ENCODE measurements at places on chromosomes 1 and 21.

DNA sequence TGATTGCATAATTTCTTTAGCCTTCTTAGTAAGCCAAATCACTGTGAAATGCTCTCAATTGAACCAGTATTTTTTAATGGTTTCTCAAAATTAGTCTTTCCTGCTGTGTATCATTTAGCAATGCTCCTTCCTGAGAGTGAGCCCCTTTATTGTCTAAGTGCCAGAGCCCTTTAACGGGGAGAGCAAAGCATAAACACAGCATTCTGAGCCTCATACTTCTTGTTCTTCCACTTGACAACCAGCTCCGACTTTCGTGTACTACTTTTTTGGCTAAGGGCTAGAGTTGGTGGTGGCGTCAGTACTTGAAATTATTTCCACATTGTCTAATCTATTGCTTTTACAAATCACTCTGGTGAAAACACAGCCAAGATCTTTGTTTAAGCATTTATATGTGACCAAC, 299.0 kb downstream of the TPR start:
- DNase-seq: no peak

DNA sequence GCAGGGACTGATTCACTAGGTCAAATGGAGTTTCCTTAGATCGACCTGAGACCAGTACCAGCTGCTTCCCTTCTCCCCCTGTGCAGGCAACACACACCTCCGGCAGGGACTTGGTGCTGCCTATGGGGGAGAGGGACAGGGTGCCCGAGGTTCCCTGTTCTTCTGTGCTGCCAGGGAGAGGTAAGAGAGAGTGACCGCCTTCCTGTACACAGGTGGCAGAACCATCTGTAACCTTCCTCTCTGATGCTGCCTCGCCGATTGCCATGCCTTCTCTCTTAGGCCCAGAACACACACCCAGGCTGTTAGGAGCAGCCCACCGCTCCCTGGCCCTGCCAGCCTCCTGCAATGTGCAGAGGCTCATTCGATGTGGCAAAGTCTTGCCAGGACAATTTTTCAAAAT, 9.3 kb downstream of the MYOC start:
- no peak for DNase-seq

GRCh38 chr1:228475812-228476211, 11.4 kb upstream of the RNF187 start:
- DNase-seq: no peak

GRCh38 chr1:59502009-59502691, 205.3 kb downstream of the FGGY start:
- no peak for DNase-seq

DNA sequence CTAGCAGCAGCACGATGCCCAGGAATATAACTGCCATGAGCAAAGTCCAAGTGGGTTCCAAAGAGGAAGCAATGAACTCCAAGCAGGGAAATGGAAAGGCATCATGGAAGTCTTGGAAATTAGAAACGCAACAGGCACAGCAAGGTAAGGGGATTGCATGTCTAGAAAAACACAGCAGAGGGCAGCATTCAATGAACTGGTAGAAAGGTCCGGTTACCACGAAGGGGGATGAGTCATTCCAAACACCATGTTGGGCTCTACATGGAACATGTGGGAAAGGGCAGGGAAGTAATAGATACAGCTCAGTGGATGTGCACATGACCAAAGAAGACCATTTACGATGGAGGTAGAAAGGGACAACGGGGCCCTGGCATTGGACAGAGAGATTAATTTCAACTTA, 36.4 kb downstream of the RXRG start:
- DNase-seq: no peak

- no peak for DNase-seq
Observed at GRCh38 chr1:242185731-242186130, 186.8 kb upstream of the MAP1LC3C start.

DNA sequence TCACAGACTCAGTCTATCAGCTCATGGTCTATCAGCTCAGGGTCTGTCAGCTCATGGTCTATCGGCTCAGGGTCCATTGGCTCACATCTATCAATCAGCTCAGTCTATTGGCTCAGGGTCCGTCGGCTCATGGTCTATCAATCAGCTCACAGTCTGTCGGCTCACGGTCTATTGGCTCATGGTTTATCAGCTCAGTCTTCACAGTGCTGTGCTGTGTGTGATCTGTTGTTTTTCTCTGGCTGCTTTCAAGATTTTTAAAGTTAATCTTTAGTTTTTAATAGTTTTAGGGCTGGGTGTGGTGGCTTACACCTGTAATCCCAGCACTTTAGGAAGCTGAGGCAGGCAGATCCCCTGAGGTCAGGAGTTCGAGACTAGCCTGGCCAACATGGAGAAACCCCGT, 14.4 kb downstream of the C1orf159 start:
- no peak for DNase-seq

- DNase-seq: no peak
Observed at GRCh38 chr1:39540504-39541031, 36.0 kb downstream of the PABPC4 start.

GRCh38 chr1:33601751-33602150, 129.3 kb downstream of the ZSCAN20 start:
- DNase-seq: no peak

DNA sequence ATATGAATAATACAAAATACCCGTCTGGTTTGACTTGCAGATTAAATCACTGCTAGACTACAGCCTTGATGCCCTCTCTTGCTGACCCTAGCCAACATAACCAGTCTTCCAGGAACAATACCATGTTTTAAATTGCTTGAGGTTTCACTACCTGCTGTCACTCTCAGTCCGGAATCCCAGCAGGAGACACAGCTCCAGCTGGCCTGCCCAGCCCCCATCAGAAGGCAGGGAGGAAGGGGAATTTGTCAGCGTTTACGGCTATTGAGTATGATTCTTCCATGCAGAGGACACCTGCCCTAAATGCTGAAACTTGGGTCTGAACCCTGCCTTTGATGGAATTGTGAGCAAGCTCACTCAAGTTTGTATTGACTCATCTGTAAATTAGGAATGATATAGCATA, 33.0 kb downstream of the ZNF496 start:
- no peak for DNase-seq

GRCh38 chr1:192539297-192540092, 36.1 kb upstream of the RGS1 start:
- no peak for DNase-seq

DNA sequence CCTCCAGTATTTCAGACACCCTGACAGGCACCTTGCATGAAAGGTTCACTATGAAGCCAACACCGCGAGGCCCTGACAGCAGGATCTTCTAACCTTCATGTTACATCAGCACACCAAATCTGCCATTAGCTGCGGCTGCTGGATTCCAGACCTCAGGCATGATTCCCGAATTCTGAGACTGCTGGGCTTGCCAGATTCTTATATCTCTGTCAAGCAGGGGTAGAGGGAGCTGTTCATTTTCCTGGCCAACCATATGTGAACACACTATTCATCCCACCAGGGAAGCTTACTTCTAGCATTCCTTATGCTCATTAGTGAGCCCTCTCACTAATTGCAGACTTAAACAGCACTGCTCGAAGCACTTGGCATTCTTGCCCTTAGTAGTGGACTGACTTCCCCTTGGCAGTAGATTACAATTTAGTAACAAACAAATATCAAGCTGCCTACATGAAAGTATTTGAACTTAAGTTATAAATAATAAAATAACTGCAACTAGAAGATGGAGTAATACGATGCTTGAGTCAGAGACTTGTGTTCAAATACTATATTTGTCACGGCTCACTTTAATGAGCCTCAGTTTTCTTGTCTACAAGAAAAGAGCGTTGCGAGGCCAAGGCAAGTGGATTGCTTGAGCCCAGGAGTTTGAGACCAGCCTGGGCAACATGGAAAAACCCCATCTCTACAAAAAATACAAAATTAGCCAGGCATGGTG, 43.3 kb downstream of the NID1 start:
- no peak for DNase-seq

DNA sequence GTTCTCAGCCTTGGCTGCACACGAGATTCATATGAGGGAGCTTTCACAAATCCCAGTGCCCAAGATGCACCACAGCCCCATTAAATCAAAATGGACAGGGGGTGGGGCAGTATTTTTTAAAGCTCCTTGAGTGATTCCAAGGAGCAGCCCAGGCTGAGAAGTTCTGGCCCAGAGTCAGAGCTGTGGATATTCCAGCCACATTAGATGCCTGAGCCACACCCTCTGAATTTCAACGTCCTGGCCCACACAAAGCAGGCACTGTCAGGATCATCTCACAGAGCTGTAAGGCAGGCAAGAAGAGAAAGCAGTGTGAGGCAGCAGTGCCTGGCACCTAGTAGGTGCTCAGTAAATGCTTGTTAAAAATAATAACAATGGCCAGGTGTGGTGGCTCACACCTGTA, 37.4 kb downstream of the PAX7 start:
- no peak for DNase-seq

- DNase-seq: peak; percentile 82
Observed at GRCh38 chr21:43938751-43939442, 73.2 kb upstream of the TRAPPC10 start.

DNA sequence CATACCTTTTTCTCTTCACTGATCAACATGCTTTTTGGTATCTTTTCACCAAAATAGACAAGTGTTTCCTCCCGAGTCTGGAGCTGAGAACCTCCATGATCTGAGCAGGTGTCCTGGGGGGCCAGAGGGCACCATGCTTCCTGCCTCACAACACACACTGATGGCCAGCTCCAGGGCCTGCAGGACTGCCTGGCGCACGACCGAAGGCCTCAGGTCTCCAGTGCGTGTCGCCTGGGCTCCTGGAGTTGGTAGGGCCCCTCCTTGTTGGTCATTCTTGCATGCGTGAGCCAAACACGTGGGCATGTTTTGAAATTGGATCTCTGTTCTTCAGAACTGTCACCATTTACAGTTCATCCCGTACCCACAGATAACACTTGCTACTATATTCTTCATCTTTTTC, 64.4 kb downstream of the SLC37A1 start:
- no peak for DNase-seq

GRCh38 chr1:44539991-44540730, 134.1 kb downstream of the TMEM53 start:
- DNase-seq: no peak

GRCh38 chr1:53069663-53070327, 7.8 kb downstream of the PODN start:
- no peak for DNase-seq

- no peak for DNase-seq
Observed at GRCh38 chr21:36730291-36731281, 31.7 kb downstream of the SIM2 start.

DNA sequence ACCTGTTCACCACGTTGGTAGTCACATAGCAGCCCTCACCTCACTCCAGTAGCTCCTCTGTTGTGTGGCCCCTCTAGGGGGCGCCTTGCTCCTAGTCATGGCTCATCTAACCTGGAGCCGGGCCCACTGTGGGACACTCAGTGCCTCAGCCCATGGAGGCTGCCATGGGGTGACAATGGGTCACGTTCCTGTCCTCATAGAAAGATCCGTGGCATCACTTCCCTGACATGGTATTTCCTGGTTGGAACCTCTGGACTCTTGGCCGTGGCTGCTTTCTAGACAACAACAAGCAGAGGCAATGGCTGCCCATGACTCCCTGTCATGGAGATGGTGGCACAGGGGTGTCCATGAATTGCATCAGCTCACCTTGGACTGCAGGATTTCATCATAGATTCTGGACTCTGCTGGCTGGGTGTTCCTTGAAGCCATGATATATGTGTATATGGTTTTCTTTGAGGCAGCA, 27.5 kb upstream of the SLAMF6 start:
- DNase-seq: peak; percentile 26

- DNase-seq: no peak
Observed at GRCh38 chr21:42252778-42253340, 33.9 kb downstream of the ABCG1 start.

Data from stimulated activated CD8-positive, alpha-beta memory T cell treated with anti-CD3 and anti-CD28 coated beads, Interleukin-4, amount 100 ng/mL, for 1 hour (primary cell).